NCI-H1417 (cell line): ENCODE measurements at places on chromosomes 6 and 20.

GRCh38 chr6:26319405-26320128 is 45.4 kb upstream of the BTN3A2 start:
- no peak for DNase-seq

DNA sequence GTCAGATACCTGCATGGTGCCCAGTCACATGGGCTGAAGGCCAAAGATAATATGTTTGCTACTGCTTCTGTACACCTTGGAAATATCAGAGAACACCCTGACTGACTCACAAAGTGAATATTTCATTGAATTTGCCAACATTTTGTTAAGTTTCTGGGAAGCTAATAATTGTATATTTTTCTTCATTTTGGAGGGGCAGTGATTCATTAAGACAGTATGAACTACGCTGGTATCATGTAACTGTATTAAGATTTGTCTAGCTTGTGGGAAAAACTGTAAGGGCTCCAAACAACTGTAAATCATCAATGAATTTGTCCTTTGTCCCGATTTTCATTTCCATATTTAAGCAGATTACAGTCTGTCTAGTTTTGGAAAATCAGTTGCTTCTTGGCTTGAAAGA is 102.3 kb upstream of the CCN2 start:
- no peak for DNase-seq

- DNase-seq = no peak
These were observed 19.3 kb downstream of the HIVEP2 start for GRCh38 chr6:142925575-142926110.

GRCh38 chr6:13248994-13249393 is 79.3 kb downstream of the TBC1D7 start:
- DNase-seq = no peak

DNA sequence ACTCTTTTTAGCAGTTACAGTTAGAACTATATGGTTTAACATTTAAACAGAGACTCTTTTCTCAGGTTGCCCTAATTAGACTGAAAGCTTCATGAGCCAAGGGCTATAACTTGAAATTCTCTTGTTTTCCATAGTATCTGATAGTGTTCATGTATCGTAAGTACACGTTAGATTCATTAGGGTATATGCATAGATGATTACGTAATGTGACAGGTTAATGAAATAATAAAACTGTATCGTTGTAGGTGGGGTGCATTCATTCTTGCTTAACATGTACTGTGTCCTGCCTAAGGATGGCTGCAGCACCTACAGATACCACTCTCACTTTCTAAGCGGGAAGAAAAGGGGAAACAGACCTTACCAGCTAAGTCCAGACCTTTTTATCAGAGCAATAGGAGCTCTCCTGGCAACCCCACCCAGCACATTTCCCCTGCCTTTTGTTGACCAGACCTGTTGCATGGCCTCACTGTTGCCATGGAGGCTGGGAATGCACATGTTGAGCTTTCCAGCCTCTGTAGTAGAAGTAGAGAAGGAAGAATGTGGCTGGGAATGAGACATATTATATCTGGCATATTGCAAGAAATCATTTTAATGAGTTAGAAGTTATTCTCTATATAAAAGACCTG is 83.0 kb downstream of the MAP3K4 start:
- DNase-seq = no peak
